Sigmoid colon (tissue), 7 donors: ENCODE measurements at places on chromosomes 1 and 21.

DNA sequence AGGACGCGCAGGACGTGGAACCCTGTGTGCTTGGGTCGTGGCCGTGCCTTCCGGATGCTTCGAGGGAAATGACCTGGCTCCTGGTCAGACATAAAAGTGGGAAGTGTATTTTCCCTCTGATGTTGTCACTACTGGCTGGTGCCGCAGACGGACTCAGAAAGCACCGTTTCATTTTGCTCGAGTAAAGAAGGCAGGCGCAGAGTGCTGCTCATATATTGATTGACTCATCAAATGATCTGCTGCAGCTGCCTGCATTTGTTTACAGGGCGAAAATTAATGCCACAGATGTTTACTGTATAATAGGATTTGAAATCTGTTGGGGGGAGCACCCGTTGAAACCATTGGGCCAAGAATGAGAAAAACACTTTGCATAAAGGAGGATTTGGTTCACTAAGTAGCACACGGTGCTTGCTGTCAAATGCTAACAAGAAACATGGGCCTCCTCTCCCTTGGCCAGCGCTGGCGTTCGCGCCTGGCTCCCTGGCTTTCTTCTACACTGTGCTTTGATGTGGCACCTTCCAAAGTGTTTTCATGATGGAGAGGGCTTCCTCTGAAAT is 365.5 kb downstream of the CAMTA1 start:
- no peak for DNase-seq

GRCh38 chr1:36880155-36881067 is 153.9 kb downstream of the GRIK3 start:
- DNase-seq, result no peak

GRCh38 chr1:153465811-153466636 is 5.6 kb upstream of the S100A7 start:
- DNase-seq, result peak; percentile 72

- DNase-seq, result no peak
These were observed 101.8 kb downstream of the TGFBR3 start for GRCh38 chr1:91784191-91784590.

DNA sequence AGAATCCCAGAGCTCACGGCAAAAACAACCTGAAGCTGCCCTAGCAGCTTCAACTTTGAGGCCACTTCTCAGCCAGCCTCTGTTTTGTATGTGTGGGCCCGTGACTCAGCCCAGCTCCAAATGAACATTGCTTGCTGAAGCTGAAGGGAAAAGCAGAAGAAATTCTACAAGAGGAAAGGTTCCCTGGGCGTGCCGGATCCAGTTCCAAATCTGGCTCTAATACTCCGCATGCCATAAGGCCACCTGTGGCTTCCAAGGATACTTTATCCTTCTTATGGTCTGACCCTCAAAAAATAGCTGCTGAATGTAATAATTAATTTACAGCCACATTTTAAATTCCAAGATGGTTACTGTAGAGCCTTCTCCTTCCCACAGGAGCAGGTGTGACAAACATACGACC is 24.3 kb downstream of the TSPAN2 start:
- DNase-seq, result no peak

DNA sequence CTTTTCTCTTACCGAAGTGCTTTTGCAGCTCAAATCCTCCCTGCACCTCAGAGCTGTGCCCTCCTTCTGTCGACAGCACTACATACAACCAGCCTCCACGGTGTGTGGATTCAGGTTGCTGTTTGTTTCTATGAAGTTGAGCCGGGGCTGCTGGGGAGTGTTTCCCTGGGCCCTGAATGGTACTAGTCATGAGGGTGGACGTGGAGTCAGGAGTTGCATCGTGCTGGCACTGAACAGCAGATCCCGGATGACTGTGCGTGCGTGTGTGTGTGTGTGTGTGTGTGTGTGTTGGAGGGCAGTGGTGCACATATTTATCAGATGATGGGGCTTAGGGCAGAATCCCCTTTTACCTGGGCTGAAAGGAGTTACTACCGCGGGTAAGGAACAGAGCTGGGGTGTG is 47.0 kb downstream of the ACTL8 start:
- DNase-seq, result no peak

DNA sequence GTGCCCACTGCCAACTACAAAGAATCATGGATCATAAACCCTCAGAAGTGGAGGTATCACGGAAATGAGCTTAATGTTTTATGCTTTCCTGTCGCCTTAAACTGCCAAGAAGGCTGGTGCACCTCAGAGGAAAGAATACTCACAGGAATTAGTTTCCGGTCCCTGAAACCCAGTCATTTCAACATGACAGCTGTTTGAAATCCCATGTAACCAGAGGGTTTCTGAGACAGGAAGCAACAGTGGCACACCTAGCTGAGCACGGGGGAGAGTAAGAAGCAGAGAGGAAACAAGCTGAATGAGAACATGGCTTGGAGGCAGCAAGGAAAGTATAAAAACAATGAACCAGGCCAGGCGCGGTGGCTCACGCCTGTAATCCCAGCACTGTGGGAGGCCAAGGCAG is 3.9 kb downstream of the JAK1 start:
- DNase-seq, result no peak

DNA sequence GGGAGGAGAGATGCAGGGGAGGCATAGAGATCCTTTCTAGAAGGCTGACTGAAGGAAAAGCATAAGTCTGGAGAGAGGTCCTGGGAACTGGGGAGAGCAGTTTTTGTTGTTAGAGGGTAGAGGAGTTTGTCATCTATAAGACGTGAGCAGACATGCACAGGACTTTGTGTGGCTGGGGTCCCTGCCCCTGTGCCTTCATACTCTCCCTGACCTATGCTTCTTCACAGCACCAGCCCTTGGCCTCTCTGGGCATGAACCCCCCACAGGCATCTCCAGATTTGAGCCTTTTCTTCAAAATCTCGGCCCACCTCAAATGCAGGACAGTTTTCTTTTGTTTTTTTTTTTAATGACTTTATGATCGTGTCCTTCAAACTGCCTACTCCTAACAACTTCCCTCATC is 79.9 kb downstream of the EVA1C start:
- no peak for DNase-seq

DNA sequence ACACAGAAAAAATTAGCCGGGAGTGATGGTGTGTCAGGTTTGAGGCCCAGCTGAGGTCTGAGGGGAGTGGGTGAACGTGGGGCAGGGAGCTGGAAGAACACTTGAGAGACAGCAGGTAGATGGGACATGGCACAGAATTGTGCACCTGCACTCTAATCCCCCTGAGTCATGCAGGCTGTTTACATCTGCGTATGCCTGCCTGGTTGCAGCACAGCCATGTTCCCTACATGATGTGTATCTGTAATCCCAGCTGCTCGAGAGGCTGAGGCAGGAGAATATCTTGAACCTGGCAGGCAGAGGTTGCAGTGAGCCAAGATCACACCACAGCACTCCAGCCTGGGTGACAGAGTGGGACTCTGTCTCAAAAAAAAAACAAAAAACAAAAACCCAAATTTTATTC is 44.8 kb downstream of the ATP5PO start:
- DNase-seq, result no peak

- no peak for DNase-seq
These were observed 119.2 kb downstream of the SMYD2 start for GRCh38 chr1:214400131-214400530.

GRCh38 chr1:245418077-245418476 is 263.3 kb downstream of the KIF26B start:
- DNase-seq, result no peak

- no peak for DNase-seq
These were observed 8.7 kb upstream of the BARHL2 start for GRCh38 chr1:90725657-90726424.

DNA sequence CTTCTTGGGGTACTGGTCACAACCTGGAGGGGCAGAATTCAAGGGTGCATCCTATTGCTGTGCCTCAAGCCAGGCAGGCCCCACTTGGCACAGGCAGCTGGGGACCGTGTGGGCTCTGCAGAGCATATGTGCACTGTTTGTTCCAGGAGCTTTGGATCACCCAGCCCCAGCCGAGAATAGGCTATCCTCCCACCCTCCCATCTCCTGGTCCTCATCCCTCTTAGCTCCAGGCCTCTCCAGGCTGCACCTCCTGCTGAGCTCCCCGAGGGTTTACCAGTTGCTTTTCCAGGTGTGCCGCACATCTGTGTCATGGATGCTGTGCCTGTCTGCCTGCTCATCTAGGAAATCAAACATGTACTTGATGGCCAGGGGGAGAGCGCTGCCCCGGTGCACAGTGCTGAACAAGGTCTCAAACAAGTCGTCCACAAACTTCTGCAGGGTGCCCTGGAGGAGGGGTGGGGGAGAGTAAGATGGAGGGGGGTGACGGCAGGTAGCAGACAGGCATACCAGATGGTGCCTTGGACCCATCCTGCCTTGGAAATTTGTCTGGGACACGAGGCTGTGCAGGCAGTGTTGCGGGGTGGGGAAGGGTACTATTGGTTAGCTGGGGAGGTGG is 120.5 kb upstream of the CD34 start:
- peak; percentile 50 for DNase-seq

- DNase-seq, result no peak
These were observed 10.8 kb upstream of the ETS2 start for GRCh38 chr21:38794978-38795377.

- no peak for DNase-seq
These were observed 62.6 kb upstream of the C1orf105 start for GRCh38 chr1:172357753-172358385.

DNA sequence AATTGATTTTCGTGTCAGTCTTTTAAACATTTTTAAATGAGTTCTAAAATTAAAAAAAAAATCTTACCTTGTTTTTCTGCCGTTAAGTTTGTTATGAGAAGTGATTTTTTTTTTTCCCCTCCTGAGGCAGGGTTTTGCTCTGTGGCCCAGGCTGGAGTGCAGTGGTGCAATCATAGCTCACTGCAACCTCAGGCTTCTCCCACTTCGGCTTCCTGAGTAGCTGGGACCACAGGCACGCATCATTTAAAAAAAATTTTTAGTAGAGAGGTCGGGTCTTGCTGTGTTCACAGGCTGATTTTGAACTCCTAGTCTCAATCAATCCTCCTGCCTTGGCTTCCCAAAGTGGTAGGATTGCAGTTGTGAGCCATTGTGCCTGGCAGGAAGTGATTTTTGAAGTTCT is 41.1 kb downstream of the MTR start:
- DNase-seq, result no peak

GRCh38 chr21:33948951-33949444 is 33.4 kb upstream of the ATP5PO start:
- no peak for DNase-seq

- DNase-seq, result no peak
These were observed 2.0 kb downstream of the ASCL5 start for GRCh38 chr1:201125019-201125418.

DNA sequence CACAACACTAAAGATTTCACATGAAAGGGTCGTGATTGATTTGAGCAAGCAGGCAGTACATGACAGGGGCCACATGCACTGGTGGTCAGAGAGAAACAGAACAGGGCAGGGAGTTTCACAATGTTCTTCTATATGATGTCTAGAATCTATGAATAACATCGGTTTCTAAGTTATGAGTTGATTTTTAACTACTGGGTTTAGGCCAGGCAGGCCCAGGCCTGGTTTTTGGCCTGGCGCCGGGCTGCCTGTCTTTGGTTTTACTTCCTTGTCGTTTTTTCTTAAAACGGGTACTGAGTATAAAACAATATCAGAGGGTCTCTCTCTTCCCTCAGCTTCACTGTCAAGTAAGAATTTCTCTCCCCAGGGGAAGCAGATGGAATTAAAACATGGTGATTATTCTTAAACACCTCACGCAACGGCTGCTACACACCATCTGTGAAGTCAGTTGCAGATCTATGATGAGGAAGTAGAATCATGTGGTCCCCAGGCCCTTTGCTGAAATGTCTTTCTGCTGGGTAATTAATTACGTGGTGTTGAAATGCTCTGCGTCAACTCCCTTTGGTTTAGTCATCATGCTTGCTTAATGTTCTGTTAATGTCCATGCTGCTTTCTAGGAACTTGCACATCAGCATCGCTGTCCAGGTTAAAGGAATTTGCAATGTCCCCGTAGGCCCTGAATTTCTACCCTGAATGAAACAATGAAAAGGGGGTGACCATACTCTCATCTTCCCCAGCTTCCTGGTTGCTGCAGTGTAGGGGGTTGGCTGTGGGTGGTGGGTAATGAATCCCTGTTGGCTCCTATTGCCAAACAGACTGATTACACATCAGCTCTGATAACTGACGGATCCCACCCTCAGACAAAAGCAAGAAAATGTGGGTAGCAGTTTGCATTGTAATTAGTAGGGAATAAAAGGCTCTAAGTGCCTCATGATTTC is 70.3 kb downstream of the SERINC2 start:
- peak; percentile 72 for DNase-seq

DNA sequence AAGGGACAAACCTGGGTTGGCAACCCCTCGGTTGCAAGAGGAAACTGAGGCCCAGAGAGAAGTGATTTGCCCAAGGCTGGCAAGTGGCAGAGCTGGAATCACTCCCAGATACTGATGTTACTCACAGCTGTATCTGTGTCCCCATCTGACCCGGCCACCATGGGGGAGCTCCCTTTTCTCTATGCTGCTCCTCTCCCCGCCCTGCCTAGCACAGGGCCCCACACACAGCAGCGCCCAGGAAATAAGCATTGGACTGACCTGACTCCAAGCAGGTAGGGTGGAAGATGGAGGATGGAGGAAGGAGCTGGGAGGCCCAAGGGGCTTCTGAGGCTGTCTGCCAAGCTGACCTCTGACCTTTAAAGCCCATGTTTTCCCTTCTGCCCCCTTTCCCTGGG is 3.0 kb upstream of the FBLIM1 start:
- DNase-seq, result no peak

GRCh38 chr21:21806711-21807597 is 808.7 kb downstream of the NCAM2 start:
- DNase-seq, result no peak

- no peak for DNase-seq
These were observed 30.8 kb downstream of the AK2 start for GRCh38 chr1:33005838-33006421.

DNA sequence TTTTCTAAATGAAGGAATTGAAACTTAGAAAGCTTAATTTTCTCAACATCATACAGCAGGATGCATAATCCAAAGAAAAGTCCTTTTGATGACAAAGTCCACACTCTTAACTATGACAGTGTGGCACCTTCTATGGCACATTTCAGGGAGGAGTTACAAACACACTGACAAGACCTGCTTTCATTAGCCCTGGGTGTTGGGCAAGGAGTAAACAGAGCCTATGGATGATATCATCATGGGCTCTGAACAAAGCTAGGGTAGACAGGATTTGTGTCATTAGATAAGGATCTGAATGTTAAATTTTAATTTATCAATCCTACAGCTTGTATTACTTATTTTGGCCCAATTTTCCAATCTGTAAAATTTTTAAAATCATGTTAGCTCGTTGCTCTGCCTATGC is 62.6 kb upstream of the DENND1B start:
- DNase-seq, result no peak

GRCh38 chr21:44199448-44199847 is 41.3 kb downstream of the ICOSLG start:
- no peak for DNase-seq

GRCh38 chr1:100584761-100585745 is 47.1 kb downstream of the GPR88 start:
- DNase-seq, result no peak

DNA sequence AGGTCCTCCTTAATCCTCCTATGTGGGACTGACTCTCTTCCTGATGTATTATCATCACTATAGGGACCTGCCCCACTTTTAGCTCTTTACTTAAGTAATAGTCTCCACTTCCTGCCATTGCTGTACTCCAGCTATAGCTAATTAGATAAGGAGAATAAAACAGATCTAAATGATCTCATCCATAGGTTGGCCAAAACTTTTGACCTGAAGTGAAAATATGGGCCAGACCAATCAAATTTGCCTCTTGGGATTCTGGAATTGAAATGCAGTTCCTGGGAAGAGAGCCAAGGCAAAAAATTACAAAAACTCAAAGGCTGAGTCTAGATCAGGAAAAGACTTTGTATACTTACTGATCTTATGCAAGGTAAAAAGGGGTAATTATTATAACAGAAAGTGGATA is 36.1 kb upstream of the PDE4B start:
- no peak for DNase-seq

- no peak for DNase-seq
These were observed 135.1 kb downstream of the CDC7 start for GRCh38 chr1:91635763-91636162.
